ENCODE measurements at places on chromosomes 2 and 18. TPM values are rescaled to one million over a fixed set of nuclear protein-coding genes. Genes with fewer than 3 reads are reported as not detected.

The KCNF1 gene
- 19.6 TPM for total RNA-seq

The IFIH1 gene
- total RNA-seq = 4.8 TPM

The LAMA3 gene
- 3.7 TPM for total RNA-seq

The NFU1 gene
- 60.9 TPM for total RNA-seq

The UGT1A6 gene
- total RNA-seq = not detected

The ZCCHC2 gene
- 15.5 TPM for total RNA-seq

The SEPTIN10 gene
- 80.5 TPM for total RNA-seq

The CNDP1 gene
- total RNA-seq = 0.23 TPM

The GPR45 gene
- total RNA-seq = 1.8 TPM

The ALPP gene
- not detected for total RNA-seq

The SMYD1 gene
- not detected for total RNA-seq

The DNAH6 gene
- 16.1 TPM for total RNA-seq

The GKN1 gene
- not detected for total RNA-seq

The LYPD6 gene
- 20.5 TPM for total RNA-seq

The ALPI gene
- not detected for total RNA-seq

The MROH2A gene
- under 0.01 TPM for total RNA-seq

The REEP1 gene
- 200 TPM for total RNA-seq

The SERPINB11 gene
- total RNA-seq = not detected
